Stimulated activated effector memory CD8-positive, alpha-beta T cell treated with anti-CD3 and anti-CD28 coated beads, Interleukin-12 subunit alpha, Interleukin-12 subunit beta, amount 100 ng/mL, for 72 hours (primary cell): ENCODE measurements at places on chromosomes 3 and 15.

GRCh38 chr3:101484805-101485620 lies 28.0 kb downstream of the SENP7 start:
- no peak for DNase-seq

DNA sequence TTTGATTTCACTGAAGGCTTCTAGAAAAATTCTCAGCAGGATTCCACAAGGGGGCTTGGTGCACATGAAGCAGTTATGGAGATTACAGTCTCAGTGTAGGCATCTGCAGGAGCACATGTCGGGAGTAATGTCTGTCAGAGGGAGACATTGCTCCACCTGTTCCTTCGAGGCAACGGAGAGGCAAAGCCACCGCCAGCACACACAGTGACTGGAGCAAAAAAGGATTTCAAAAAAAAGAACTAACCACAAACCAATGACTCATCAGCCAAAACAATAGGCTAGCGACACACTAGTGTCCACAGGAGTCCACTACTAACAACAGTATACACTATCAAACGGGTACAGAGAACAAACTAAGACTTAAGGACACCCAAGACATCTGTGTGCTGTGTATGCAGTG lies 68.9 kb downstream of the NPTN start:
- DNase-seq: no peak

GRCh38 chr15:72207558-72208085 lies 10.0 kb upstream of the GRAMD2A start:
- no peak for DNase-seq

DNA sequence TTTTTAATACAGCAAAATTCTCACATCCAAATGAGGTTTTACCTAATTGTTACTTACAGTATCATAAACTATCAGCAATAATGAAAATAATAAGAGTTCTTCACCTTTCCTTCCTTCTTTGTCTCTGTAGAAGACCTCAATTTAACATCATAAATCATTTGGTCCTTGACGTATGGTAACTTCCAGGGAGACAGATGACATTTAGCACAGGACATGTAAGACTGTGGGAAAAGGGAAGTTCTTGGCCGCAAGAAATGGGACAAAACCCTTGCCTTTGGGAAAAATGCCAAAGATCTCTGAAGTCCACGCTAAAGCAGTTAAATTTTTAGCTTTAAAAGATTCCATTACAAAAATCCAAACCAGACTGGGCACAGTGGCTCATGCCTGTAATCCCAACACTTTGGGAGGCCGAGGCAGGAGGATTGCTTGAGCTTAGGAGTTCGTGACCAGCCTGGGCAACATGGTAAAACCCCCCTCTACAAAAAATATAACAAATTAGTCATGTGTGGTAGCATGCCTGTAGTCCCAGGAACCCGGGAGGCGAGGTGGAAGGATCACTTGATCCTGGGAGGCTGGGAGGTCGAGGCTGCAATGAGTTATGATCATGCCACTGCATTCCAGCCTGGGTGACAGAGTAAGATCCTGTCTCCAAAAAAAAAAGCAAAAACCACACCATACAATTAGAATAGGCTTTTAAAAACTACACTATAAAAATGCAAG lies 8.8 kb downstream of the PTPN9 start:
- no peak for DNase-seq

- DNase-seq: no peak
These were observed 1.7 kb downstream of the MLF1 start for GRCh38 chr3:158572766-158573060.
